Bladder microvascular endothelial cell (primary cell): ENCODE measurements at places on chromosomes 5 and 9. TPM values are rescaled to one million over a fixed set of nuclear protein-coding genes. Genes with fewer than 3 reads are reported as not detected.

The ZNF462 gene
- 6.8 and 21.3 TPM in 2 replicates for total RNA-seq

The CORO2A gene
- total RNA-seq, result 0.76 and 2.6 TPM in 2 replicates

The GRM6 gene
- not detected in 2 replicates for total RNA-seq

The ENTPD2 gene
- under 0.01 TPM in 1 of 2 replicates, not detected in the other for total RNA-seq

The CCDC152 gene
- 0.06 and 0.16 TPM in 2 replicates for total RNA-seq

The PPP1R26 gene
- 11.5 and 17.8 TPM in 2 replicates for total RNA-seq
